Adrenal gland (tissue), 19 donors: ENCODE measurements at places on chromosomes 6 and 20. TPM values are rescaled to one million over a fixed set of nuclear protein-coding genes. Genes with fewer than 3 reads are reported as not detected.

NOX3 gene
- not detected for total RNA-seq

GRCh38 chr6:42450477-42451332, 1.0 kb downstream of the TRERF1 start:
- no peak for DNase-seq

DNA sequence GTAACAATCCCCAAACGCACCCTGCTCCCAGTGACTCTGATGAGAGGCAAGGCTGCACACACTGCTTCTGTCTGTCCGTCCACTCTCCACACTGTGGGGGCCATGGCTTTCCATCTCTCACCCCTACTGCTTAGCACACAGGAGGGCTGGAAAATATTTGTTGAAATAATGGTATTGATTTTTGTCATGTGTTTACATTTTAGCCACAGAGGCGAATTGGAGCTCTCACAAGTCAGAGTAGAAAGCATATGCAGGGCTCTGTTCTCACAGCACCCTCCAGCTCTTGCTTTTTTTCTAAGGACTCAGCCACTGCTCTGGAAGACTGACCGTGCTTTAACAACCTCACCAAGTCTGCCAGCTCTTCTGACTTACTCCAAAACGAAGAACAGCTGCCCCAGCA, 273.8 kb downstream of the GMDS start:
- DNase-seq = no peak

SNX21 gene
- total RNA-seq = 98.2 TPM

GRCh38 chr6:7166410-7167293, 58.9 kb downstream of the RREB1 start:
- DNase-seq = no peak

- no peak for DNase-seq
These were observed 61.1 kb upstream of the SNAP25 start for GRCh38 chr20:10157549-10157948.

- no peak for DNase-seq
These were observed 79.3 kb downstream of the TBC1D7 start for GRCh38 chr6:13248994-13249393.

DNA sequence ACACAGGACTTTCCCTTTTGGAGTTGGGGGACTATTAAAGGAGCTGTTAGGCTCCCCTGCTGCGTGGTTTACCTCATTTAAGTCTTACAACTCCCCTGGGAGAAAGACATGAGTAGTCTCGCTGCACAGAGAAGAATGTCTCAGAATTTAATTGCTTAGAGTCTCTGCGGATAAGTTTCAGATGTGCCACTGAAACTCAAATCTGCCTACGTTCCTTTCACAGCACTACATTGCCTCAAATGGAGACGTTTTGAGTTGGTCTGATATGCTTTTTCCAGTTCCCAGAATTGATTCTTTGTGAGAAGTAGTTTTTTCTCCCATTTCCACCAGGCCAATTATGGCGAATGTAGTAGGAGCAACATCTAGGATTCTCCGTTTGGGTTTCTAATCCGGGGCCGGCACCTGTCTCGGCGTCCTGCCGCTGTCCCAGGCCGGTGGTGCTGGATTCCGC, 532 bp upstream of the SLC35F1 start:
- DNase-seq = no peak

DNA sequence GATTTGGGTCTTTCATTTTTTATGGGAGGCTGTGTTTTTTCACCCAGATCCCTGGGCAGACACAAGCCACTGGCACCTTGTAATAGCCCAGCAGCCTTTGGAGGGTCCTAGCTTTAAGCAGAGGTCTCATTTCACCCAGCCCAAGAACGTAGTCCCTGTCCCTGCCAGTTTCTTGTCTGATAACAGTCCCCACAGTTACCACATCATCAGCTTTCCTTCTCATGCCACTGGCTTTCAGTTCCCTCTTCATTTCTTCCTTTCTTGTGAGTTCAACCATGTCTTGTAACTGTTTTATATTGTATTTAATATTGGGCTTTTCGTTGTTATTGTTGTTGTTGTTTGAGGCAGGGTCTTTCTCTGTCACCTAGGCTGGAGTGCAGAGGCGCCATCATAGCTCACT, 10.6 kb downstream of the PNPLA1 start:
- no peak for DNase-seq

DNA sequence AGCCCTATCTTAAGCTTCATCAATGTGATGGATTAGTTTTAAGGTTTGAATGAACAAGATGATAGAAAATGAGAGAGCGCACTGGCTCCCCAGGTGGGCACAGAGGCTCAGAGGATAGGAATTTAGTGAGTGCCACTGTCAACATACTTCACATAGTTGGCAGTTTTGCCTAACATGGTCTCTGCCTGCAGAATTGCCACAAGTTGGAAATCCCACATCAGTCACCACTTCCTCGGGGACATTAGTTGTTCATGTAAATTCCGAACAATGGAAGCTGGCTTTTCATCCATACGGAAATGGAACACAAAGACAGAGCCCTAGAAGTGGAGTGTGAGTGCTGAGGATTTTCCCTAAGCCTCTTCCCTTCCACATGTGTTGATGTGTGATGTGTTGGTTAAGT, 123.9 kb upstream of the PHACTR1 start:
- no peak for DNase-seq

DNA sequence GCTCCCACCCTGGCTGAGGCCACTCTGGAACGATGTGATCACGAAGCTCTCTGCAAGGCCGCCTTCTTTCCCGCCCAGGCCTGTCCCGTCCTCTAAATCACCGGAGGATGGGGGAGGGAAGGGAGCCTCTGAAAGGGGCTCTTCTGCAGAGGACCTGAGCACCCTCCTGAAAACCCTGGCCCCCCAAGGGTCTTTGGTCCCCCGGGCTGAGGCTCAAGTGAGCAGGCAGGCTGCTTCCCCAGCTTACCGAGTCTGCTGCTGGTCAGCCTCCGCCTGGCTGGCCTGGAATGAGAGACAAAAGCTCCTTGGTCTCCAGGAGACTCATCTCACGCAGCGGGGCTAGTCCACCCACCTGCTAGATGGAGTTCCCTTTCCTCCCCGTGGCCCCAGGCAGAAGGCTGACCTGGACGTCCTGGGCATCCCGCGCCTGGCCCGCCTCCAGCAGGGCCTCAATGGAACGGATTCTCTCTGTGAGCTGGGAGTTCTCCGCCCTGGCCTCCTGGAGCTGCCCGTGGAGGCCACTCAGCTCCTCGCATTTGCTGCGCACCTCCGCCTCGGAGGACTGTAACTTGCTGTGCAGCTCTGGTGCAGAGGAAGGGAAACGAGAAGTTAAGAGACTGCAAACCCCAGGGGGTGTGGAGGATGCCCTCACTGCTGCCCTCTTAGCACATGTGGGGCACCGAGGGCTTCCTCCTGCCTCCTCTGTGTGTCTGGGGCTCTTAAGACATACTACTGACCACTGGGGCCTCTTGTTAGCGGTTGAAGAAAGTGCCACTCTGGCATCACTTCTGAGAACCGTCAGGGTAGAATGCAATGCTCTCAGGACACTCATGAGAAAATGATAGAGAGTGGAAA, 54.7 kb downstream of the RRBP1 start:
- no peak for DNase-seq
